Stimulated activated CD8-positive, alpha-beta memory T cell treated with anti-CD3 and anti-CD28 coated beads, Interleukin-7, amount 100 ng/mL, for 1 hour (primary cell): ENCODE measurements at places on chromosomes 6 and 20.

DNA sequence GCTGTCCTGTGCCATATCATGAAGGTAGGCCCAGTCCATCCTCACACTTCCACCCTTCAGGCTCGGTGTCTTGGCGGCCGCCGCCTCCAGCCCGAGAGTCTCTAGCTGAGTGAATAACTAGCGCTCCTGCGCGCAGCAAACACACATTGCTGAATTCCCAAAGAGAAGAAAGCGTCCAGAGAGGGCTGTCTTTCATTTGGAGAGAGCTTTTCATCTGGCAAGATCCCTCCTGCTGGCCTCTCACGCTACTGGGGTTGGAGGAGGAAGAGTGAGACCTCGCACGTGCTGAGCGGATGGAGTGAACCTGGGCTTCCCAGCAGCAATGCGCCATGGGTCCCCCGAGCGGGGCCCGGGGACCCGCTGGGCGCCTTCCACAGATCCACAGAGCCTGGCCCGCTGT, 73.2 kb downstream of the NCR2 start:
- DNase-seq, result no peak

DNA sequence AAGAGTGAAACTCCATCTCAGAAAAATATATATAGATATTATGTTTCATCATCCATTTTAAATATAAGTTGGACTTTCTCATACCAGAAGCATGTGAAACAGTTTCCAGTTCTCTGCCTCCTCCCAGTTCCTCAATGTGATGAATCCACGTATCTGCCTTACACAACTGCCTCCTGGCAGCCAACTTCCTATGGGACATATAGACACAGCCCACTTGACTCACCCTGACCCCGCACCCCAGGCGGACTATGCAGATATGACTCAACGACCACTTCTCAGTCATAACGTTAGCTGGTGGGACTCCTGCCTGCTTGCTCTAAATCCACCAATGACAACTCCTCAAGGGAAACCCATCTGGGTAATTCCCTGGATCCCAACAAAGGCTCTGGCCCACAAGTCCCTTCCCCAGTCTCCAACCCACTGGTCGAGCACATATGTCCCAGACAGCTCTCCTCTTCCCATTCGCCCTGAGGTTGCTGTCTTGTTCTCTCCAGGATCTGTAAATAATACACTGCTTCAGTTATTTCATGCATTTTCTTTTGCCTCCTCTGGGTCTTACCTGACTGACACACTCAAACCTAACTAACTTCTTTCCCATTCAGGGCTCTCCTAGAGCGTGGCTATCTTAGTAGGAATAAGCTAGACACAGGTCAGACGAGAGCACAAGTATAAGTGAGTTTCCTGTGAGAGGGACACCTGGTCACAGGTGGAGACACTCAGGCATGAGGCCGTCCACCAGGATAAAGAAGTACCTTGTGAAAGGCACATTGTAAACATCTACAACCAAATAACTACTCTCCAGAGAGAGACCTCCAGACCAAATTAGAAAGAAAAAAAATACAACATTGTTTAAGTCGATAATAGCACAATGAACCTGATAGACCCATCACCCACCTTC, 548.5 kb downstream of the CD83 start:
- DNase-seq, result no peak

- DNase-seq, result no peak
Observed at GRCh38 chr20:14865169-14865568, 527.8 kb upstream of the FLRT3 start.

- DNase-seq, result no peak
Observed at GRCh38 chr6:3438190-3439167, 18.4 kb downstream of the SLC22A23 start.

- no peak for DNase-seq
Observed at GRCh38 chr20:37343212-37343993, 2.5 kb upstream of the SRC start.

GRCh38 chr6:39263303-39264037, 34.2 kb upstream of the KCNK5 start:
- DNase-seq, result no peak

DNA sequence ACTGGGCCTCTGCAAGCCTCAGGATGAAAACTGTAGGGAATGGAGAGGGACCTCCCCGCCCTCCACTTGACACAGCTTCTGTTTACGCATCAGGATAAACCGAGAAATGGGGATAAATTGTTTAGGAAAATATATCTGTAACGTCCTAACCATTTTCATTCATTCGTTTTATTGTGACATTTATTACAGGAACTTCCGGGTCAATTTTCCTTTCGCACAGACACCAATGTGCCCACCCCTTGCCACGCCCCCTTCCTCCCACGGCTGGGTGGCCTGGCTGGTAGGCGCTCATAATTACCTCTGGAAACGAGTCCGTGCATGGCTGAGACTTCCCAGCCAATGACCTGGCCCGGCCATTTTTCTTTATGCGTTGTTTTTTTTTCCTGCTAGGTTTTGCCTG, 96.1 kb downstream of the BMP7 start:
- DNase-seq, result no peak

GRCh38 chr6:41730531-41731436, 4.6 kb downstream of the TFEB start:
- no peak for DNase-seq

GRCh38 chr6:52089758-52090348, 2.4 kb upstream of the PKHD1 start:
- DNase-seq, result no peak

DNA sequence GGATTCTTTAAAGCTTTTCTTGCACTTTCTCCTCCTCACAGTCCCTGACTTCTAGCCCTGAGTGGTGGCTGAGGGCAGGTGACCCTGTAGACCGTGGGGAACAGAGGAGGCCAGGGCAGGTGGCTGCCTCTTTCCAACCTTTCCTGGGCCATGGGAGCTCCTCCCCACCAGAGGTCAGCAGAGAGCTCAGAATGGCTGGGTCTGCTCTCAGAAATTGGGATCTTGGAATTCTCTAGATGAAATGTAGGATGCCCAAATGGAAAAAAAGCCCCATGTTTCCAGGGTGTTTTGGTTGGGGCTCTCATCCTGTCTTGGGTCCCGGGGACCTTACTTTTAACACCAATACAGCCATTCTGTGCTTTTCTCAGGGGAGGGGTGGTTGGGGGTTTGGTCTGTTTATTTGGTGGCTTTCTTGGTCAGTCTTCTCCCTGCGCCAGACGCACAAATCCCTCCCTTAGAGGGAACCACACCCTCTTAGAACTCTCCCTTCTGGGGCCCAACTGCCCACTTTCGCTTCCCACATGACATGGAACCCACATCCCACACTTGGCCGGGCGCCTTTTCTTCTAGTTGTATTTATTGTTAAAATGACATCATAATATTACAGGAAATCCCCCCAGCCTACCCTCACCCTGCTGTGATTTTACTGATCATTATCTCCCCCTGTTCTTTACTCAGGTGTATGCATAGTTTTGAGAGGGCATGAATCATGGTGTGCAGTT, 17.9 kb downstream of the GNAS start:
- no peak for DNase-seq

DNA sequence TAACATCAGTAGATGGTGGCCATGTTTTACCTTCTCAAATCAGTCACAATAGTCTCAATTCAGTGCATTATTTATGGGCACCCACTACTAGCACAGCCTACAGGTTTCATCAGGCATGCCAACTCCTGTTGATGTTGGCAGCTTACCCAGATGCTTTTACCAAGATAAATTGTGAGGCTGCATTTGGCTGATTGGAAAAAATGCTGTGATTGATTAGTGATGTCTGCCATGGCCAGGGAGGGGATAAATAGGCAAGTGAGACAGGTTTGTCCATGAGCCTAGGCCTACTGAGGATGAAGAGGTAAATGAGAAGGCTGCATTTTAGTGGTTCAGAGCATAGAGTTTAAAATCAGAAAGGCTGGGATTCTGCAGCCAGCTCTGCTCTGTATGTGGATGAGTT, 227.1 kb downstream of the NFATC2 start:
- no peak for DNase-seq

DNA sequence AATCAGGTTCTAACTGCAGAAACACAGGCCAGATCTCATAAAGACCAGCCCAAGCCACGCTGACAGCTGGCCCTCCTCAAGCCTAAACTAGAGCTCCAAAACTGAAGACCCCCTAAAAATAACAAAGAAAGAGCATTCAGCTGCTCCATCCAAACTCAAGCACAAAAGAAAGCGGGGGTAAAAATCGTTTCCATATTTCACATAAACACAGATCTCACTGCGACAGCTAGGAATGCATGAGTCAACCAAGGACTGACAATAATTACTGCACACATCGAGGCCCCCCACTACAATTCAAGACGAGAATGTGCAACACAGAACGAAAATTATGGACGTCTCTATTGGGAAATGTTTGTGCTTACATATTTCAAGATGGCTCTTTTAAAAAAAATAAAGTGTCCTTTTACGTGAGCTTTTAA, 31.1 kb downstream of the CNKSR3 start:
- DNase-seq, result no peak

DNA sequence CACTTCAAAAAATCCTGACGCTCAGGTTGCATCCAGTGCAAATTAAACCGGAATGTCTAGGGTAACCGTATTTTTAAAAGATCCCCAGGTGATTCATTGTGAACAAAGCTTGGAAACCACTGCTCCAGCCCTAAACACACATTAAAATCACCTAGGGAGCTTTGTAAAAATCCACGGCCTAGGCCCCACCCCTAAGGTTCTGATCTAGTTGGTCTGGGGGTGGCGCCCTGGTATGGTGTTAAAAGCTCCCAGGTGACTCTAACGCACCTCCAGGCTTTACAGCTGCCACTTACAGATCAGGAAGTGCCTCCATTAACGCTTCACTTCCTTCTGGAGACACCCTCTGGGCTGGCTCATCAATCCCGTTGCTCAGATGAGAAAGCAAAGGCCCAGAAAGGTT, 92.2 kb downstream of the GRM4 start:
- no peak for DNase-seq
